Dorsolateral prefrontal cortex (tissue), 122 donors: ENCODE measurements at places on chromosomes 16 and 17.

DNA sequence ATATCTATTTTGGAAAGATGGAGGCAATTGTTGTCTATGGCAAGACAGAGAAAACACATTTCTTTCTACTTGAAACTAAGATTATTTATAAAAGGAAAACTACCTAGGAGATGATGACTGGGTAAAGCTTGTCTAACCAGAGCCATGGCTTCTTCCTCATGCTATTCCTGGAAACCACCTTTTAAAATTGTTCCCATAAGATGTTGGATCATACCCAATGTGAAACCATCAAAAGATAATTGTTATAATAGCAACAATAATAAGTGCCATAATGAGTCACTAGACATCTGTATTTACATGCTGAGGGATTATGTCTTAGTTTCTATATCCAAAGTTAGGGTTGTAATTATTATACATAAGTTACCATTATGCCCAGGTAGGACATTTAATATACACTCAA, 428.4 kb downstream of the KCNJ2 start:
- no peak for DNase-seq

- no peak for DNase-seq
Measured at GRCh38 chr17:66449418-66449977, 147.1 kb downstream of the PRKCA start.

GRCh38 chr17:12395733-12396354, 269.8 kb upstream of the MYOCD start:
- no peak for DNase-seq

- DNase-seq, result no peak
Measured at GRCh38 chr16:576823-577201, 7.0 kb downstream of the PIGQ start.

DNA sequence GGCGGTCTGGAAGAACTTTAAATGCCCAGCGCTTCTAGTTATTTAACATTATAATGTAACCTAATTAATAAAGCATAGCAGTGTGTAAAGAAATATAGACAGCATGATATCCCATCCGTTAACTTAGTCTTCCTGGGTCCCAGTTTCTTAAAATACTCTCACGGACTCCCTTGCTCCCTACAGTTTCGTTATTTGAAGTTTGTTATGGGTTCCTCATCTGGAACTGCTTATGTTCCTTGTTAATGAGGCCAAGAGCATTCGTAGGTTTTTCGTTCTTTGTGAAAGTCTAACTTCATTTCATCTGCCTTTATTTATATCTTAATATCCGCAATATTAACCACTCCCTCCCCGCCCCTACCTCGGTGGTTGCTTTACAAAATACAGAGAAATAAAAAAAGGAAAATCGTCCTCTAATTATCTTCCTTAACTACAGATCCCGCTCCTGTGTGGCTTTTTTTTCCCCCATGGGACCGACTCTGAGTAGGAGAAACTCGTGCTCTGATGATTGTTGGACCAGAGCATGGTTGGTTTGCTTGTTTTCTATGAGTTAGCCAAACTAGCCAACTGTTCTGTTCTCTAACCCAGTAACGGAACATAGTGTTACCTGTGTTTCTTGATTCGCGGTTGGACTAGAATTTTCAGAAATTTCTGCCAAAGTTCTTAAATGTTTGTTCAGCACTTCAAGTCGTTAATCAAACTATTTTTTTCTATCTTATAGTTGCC, 863 bp downstream of the ADPRM start:
- DNase-seq, result no peak

DNA sequence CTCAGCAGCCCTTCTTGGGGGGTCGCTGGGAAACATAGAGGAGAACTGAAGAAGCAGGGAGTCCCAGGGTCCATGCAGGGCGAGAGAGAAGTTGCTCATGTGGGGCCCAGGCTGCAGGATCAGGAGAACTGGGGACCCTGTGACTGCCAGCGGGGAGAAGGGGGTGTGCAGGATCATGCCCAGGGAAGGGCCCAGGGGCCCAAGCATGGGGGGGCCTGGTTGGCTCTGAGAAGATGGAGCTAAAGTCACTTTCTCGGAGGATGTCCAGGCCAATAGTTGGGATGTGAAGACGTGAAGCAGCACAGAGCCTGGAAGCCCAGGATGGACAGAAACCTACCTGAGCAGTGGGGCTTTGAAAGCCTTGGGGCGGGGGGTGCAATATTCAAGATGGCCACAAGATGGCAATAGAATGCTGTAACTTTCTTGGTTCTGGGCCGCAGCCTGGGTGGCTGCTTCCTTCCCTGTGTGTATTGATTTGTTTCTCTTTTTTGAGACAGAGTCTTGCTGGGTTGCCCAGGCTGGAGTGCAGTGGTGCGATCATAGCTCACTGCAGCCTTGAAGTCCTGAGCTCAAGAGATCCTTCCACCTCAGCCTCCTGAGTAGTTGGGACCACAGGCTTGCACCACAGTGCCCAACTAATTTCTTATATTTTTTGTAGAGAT, 3.4 kb downstream of the STH start:
- peak; percentile 63 for DNase-seq

GRCh38 chr17:50033316-50033715, 22.6 kb upstream of the ITGA3 start:
- DNase-seq, result no peak

GRCh38 chr17:42456223-42457106, 2.2 kb upstream of the ATP6V0A1 start:
- DNase-seq, result no peak

DNA sequence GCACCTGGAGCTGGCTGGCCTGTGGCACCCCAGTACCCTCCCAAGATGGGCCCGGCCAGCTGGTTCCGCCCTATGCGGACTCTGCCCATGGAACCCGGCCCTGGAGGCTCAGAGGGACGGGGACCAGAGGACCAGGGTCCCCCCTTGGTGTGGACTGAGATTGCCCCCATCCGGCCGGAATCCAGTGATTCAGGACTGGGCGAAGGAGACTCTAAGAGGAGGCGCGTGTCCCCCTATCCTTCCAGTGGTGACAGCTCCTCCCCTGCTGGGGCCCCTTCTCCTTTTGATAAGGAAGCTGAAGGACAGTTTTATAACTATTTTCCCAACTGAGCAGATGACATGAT, 12.0 kb downstream of the TBX21 start:
- no peak for DNase-seq

GRCh38 chr17:57874434-57875289, 24.8 kb upstream of the MRPS23 start:
- DNase-seq, result peak; percentile 88

- DNase-seq, result no peak
Measured at GRCh38 chr17:77869665-77870132, 88.8 kb upstream of the TNRC6C start.

DNA sequence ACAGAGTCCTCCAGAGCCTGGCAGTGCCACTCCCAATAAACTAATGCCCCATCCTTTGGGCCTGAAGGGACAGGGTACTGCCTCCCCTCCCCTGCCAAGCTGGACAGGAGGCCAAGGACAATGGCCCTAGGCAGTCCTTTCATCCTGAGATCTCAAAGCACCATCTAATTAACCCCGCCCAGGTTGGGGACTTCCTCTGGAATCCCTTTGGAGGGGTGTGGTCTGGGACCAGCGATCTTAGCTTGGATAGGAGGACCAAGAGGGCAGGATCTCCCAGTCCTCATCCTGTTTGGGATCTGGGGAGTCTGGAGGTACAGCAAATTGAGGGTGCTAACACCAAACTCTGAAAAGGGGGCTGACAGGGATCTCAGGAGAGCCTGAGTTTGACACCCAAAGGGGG, 18.2 kb upstream of the SP6 start:
- DNase-seq, result no peak

DNA sequence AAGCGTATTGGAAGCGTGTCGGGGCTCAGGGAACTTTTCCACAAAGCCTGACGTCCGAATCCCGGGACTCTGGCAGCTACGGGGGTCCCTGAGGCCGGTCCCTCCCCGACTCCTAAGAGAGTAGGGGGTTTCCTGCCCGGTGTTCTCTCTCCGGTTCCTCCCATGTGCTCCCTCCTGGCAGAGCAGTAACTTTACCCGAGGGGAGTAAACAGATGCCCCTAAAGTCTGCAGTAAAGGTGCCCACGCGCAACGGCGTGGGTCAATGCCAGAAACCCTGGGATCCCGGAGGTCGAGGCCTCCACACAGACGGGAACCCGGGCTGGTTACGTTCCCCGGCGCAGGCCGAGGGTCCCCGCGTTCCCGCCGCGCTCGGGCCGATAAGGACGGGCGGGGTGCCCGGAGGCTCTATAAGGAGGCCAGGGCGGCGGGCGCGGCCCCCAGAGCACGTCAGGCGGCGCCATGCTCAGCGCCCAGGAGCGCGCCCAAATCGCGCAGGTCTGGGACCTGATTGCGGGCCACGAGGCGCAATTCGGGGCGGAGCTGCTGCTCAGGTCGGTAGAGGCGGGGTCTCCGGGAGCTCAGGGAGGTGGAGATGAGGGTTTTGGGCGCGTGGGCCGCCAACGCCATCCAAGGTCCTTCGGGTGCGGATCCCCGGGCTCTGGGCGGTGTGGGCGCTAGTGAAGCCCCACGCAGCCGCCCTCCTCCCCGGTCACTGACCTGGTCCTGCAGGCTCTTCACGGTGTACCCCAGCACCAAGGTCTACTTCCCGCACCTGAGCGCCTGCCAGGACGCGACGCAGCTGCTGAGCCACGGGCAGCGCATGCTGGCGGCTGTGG, at the start of gene HBM:
HBM (plus strand) TSS at position 440 of the 836 bp plus-strand sequence; CDS start at position 460, 20 bp downstream.
- DNase-seq, result no peak

GRCh38 chr17:8939496-8940334, 25.8 kb downstream of the PIK3R5 start:
- no peak for DNase-seq

DNA sequence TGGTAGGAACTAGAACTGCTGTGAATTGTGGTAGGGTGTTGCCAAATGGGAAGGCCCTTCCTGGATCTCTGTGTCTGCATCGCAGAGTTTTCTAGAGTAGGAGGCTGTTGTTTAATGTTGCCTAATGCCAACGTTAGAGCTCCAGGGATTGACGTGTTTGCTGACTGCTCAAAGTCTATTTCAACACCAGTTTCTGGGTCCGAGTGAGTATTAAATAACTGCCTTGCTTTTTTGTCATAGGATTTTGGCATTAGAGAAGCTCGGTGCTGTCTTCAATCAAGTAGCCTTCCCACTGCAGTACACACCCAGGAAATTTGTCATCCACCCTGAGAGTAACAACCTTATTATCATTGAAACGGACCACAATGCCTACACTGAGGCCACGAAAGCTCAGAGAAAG, 40.0 kb downstream of the SF3B3 start:
- DNase-seq, result no peak

GRCh38 chr17:5874486-5874885, 195.7 kb upstream of the WSCD1 start:
- no peak for DNase-seq

GRCh38 chr16:51731160-51731559, 580.1 kb upstream of the SALL1 start:
- DNase-seq, result no peak

GRCh38 chr16:4309833-4310266, 6.0 kb upstream of the GLIS2 start:
- DNase-seq, result no peak

- DNase-seq, result no peak
Measured at GRCh38 chr17:8163978-8164814, 1.4 kb upstream of the VAMP2 start.

DNA sequence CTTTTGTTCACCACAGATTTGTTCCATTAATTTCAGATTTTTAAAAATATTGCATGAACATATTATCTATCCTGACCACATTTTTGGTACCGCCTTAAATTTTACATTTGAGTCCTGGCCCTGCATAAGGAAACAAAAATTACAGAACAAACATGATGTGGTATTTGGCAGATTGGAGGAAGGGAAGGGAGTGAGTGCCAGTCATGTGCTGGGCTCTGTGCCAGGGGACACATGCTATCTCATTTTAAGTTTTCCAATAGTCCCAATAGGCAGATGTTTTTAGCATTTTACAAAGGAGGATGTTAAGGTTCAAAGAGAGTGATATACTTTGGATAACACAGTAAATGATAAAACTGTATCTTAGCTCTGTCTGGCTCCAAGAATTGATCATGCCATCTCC, 185.1 kb downstream of the CDK5R1 start:
- no peak for DNase-seq

- DNase-seq, result no peak
Measured at GRCh38 chr17:44335564-44335963, 9.5 kb upstream of the GRN start.

GRCh38 chr16:72991211-72991610, 56.7 kb downstream of the ZFHX3 start:
- no peak for DNase-seq

- no peak for DNase-seq
Measured at GRCh38 chr17:49914664-49915063, 54.3 kb upstream of the DLX4 start.

DNA sequence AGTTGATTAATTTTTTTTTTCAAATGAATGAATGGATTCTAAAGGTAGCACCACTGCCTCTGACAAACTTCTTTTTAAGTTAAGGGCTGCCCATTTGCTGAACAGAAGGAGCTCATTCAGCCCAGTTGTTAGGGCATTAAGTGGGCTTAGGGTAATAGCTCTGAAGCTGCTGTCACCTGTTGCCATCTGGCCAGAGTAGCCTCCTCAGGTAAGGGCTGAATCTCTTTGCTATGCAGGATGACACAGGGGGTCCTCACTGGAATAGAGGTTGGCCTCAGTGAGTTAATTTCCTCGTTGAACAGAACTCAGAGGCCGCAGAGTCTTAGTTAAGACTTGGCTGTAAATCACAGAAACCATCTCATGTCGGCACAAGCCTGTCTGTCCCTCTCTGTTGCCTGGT, 232.8 kb downstream of the CCDC182 start:
- DNase-seq, result no peak

GRCh38 chr17:79675413-79675725, 55.4 kb upstream of the ENPP7 start:
- DNase-seq, result no peak

DNA sequence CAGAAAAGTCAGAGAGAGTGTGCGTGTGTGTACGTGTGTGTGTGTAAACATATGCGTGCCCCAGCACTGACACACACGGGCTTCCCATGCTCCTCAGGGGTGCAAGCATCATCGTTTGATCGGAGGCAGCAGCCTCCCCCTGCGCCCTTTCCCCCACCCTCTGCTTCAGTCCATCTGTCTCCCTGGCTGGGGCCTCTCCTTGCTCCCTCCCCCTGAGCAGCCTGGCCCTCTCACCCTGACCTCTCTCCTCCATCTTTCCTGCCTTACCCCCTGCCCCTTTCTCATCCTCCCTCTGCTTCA, 4.4 kb downstream of the STX1B start:
- no peak for DNase-seq

DNA sequence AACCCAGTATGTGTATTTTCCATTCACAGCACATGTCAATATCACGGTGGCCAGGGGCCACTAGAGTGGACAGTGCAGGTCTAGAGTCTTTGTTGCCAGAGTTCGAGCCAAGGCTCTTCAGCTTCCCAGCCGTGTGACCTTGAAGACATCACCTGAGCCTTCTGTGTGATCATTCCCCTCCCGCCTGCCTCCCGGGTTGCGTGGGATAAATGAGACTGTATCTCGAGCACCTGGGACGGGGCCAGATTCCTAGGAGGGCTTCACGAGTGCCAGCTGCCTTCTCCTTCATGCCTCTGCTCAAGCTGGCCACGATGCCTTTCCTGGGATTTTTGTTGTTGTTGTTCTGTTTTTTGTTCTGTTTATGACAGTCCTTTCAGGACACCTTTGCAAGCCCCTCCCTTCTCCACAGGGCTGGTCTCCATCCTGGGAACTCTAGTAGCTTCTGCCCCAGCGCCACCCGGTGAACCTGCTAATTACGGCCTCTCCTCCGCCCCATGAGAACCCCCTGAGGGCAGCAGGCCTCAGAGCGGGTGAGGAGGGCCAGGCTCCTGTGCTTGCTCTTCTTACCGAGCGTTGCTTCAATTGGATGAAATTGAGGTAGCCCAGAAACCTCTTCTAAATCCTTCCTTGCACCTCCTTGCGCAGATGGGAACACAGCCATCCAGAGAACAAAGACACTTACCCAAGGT, 3.9 kb downstream of the SPNS2 start:
- no peak for DNase-seq
